Stimulated activated CD8-positive, alpha-beta memory T cell treated with anti-CD3 and anti-CD28 coated beads, Interleukin-2, amount 100 ng/mL, for 1 hour (primary cell): ENCODE measurements at places on chromosomes 1 and 21.

GRCh38 chr21:43734131-43734927, 15.4 kb downstream of the PDXK start:
- no peak for DNase-seq

DNA sequence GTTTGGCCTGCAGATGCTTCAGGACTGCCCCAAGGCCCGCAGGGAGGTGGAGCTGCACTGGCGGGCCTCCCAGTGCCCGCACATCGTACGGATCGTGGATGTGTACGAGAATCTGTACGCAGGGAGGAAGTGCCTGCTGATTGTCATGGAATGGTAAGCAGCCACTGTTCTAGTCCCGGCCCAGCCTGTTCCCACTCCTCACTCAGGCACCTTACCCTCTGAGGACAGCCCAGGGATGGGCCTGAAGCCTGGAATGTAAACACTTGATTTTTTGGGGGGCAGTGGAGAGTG, 41.9 kb upstream of the IL19 start:
- no peak for DNase-seq

- no peak for DNase-seq
These were observed 160.5 kb downstream of the RASAL2 start for GRCh38 chr1:178254433-178254832.

- DNase-seq = no peak
These were observed 511 bp upstream of the RABGAP1L start for GRCh38 chr1:174158767-174159251.

DNA sequence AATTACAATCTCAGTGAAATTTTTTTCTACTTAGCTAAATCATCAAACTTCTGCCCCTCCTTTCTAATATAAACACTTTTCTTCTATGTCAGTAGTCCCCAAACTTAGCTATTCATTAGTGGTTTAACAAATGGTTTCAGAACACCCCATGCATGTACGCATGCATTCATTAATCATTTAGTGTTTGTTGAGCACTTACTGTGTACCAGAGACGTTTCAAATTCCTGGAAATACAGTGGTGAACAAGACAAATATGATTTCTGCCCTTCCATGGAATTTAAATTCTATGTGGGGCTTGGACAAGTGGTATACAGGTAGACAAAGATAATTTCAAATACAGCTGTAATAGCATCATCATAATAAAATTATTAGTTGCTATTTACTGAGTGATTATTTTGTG, 1.5 kb downstream of the ZBTB40 start:
- no peak for DNase-seq

DNA sequence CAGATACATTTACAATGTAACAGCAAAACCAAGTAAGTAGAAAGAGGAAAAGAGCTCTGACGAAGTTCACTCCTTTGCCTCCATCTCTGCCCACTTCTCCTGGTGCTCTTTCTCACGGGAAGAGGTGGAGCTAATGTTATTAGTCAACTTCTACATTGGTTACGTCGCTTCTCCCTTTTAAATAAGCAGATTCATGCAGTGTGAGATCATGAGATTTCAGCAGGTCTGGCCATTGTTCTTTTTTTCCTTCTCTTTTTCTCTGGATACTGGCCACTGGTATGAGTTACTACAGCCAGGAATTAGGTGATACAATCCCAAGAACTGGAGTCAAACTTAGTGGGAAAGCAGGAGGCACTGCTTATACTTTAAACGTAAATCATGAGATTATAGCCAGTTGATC, 207.1 kb downstream of the AKT3 start:
- no peak for DNase-seq

DNA sequence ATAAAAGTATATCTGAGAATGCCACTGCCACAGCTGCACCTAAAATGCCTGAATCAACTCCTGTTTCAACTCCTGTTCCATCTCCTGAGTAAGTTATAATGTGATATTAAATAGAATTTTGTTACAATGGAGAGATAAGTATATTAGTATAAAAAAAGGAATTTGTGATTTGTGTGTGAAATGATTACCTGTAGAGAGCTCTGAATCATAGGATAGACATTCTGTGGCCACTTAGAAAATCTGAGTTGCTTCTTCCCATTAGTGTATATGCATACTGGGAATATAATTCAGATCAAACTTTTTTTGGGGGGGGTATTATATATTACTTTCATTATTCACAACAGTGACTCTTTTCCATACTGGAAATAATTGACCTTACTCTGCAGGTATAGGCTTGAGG, 52.9 kb downstream of the SUCO start:
- no peak for DNase-seq
